MG63 (cell line): ENCODE measurements at places on chromosomes 6 and 20.
A peak's percentile ranks its signal among the peaks of the same experiment; 100 is the strongest.

DNA sequence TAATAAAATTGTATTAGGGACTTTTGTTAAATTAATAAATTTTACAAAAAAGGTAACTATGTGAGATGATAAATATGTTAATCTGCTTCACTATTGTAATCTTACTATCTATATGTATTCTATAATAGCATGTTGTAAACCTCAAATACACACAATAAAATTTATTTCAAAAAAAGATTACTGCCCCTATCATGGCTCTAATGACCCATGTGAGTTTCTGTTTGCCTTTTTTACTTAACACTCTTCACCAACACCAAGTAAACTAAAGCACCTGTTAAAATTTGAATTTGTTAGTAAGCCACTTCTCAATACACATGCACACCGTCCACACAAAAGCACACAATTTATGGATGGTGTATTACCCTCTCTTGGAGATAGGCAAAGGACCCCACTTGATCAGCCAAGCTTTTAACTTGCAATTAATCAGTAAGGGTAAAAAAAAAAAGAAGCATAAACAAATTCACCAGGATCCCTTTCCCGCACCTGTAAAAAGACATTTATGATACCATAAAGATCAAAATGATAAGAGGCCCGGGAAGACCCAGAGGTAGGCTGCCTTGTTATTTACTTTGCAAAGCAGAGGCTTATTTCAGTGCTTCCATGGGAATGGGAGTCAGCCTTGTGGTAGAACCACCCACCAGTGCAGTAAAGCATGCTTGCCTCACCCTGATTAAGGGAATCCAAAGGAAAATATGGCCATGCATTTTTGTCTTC lies 28.6 kb upstream of the PKHD1 start:
- DNase-seq, result no peak

DNA sequence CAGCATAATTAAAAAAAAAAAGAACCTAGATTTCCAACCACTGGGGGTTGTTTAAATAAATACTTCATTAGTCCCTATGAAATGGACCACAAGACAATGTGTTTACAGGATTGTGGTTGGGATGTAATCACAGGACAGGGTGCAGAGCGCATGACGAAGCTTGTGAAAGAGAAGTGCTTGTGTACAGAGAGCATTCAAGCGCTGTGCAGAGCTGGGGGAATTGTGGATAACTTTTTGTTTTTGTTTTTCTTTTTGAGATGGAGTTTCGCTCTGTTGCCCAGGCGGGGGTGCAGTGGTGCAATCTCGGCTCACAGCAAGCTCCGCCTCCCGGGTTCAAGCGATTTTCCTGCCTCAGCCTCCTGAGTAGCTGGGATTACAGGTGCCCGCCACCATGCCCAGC lies 22.3 kb downstream of the LAMA5 start:
- no peak for DNase-seq

DNA sequence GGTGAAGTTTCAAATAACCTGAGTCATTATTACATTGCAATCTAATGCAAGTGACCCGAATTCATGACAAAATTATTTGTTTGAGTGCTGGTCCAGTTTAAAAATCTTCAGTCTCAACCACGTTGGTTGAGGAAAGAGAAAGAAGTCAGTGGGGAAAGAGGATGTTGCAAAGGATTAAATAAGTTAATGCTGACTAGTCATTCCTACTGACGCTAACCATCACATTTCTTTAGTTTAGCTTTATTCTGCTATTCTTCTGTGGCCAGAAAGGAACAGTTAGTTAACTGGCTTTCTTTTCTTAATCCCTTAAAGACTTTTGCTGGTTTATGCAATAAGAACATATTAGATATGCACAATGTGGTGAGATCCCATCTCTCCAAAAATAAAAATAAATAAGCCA lies 143.8 kb upstream of the FAM83B start:
- no peak for DNase-seq

DNA sequence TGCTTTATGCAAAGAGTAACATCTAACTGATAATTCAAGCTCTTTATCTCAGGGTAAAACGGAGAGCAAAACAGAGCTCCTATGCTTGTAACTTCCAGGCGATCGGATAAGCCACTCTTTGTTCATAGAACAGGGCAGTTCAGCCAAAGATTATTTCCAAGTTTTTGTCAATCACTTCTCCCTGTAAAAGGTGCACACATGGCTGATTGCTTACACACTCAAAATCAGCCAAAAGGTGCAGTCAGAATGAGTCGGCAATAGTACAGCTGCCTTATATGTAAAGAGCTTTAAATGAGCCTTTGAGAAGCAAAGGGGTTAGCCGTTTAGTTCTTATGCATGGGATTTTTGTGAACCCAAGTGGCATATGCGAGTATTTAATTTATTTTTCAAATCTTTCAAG lies 449.6 kb upstream of the POU3F2 start:
- DNase-seq, result no peak

DNA sequence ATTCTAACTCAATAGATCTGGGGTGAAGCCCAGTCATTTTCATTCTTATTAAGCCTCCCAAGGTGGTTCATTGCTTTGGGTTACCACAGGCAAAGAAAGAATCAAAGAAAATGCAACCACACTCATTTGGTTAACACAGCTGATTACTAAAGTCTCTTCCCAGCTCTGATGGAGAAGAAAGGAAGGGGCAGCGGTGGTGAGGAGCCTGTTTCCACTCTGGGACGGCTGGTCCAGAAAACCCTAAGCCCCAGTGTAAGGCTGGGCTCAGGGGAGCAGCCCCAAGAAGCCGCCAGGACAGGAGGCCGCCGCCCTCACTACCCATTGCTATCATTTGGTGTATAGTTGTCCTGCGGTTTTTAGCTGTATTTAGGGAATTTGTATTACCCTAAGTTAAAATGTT lies 226.9 kb downstream of the CD83 start:
- DNase-seq, result no peak

DNA sequence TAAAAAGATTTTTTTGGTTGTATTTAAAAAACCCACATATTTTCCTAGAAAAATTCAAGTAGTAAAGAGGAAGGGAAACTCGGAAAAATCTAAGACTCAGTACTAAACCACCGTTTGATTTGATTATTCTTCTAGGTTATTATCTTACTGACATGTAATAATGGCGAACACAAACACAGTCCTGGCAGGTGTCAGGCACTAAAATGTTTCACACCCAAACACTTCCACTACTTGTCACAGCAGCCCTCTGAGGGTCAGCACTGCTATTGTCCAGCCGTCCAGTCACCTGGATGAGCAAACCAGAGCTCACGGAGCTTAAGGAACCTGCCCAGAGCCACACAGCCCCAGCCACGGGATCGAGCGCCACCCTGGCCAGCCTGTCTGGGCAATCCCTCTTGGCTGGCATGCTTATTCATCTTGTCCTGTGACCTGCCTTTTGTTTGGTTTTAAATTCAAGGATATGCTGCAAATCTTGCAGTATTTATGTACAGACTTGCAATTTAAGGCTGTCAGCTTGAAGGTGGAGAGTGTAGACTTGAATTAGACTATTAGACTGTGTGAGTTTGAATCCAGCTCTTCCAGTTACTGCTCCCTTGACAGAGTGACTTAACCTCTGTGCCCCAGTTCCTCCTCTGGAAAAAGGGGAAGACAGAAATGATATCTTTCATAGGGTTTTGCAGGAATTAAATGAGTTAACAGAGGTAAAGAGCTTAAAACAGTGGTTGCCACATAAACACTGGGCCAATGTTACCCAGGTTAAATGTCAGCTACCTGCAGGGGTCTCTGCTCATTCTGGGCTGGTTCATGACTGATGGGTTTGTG lies 82.2 kb downstream of the CDYL start:
- DNase-seq, result no peak

DNA sequence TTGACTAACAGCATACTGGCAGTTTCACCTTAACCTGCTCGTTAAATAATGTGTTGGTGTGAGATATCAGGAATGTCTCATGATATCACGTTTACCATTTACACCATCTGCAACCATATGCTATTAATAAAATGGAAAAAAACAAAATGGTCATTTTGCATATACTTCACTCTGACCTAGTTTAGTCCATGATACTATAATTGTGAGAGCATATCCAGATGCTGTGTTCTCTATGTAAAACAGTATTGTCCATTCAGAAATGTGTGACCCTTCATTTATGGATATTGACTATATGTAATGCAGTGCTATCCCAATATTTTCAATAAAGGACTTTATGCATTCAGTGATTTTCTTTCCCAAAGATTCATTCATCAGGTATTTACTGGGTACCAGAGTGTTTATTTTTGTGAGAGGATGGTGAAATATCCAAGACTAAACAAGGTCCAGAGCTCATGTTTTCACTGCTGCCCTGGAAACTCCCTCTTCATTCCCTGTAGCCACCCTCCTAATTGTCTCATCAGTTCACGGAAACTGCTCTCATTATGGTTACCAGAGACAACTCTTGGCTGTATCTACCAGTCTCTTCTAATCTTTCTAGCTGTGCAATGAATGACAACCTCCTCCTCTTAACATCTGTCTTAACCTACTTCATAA lies 25.7 kb upstream of the HINT3 start:
- no peak for DNase-seq

DNA sequence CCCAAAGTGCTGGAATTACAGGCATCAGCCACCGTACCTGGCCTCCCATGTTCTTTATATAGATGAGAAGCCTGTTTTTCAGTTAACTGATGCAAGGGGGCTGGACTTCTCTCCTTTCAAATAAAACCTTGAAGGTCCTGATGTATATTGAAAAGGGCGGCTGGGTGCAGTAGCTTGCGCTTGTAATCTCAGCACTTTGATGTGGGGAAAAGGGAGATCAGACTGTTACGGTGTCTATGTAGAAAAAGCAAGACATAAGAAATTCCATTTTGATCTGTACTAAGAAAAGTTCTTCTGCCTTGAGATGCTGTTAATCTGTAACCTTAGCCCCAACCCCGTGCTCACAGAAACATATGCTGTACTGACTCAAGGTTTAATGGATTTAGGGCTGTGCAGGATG lies 16.1 kb upstream of the SAMHD1 start:
- DNase-seq, result no peak

GRCh38 chr20:57632286-57632685 lies 12.1 kb upstream of the ZBP1 start:
- no peak for DNase-seq

- no peak for DNase-seq
These were observed 23.0 kb downstream of the RNASET2 start for GRCh38 chr6:166933396-166933795.

DNA sequence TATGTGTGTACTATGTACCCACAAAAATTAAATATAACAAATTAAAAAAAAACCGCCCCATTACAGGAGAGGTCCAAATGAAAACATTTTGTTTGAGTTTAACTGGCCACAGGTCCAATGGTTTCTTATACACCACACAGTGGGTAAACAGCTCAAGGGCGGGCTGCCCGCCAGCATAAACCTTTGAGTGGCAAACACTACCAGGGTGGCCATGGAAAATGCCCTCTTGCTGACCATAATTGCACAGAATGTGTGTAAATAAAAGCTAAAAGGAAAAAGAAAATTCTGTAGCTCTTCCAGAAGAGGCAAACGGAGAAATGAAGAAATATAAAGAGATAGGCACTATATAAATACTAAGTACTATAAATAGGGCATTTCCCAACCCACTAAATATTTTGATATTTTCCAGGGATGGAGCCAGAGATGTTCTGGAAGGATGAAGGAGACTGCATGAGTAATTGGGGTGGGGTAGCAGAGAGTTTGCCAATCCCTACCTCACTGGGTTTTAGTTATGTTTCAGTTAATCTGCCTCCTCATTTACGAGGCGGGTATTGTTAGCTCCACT lies 1.1 kb upstream of the CDC5L start:
- DNase-seq, result peak; percentile 91

- DNase-seq, result no peak
These were observed 95.7 kb downstream of the SHLD1 start for GRCh38 chr20:5845681-5846615.

DNA sequence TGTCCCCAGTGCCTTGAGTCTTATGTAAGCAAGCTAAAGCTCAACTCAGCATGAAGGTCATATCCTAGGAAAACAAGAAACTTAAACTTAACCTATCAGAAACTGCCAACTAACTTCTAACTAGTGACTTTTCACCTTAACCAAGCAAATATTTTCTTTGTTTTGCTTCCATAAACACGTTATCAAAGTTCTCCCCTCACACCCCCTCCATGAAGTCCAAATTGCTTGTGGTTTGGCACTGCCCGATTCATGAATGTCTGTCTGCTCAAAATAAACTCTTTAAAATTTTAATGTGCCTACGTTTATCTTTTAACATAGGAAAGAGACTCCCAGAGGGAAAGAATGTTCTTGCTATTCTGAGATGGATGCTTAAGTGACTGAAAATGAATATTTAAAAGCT lies 34.9 kb downstream of the GSTA2 start:
- no peak for DNase-seq

DNA sequence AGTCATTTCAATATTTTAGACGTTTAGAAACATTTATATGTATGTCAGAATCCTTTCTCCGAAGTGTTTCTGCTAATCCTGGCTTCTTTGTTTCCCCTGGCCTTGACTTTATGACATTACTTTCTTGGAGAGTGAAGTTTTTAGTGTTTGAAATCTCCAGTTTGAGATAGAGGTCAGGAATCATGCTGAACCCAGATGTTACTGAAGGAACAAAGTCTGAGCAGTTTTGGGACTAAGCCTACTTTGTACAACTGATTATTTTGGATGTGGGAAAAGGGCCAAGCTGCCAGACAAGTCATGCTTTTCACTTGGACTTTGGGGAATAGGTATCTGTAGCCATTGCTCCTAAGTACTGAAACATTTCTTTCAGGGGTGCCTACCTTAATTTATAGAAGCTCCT lies 2.3 kb downstream of the RNF144B start:
- no peak for DNase-seq

GRCh38 chr6:101397199-101397598 lies 3.7 kb downstream of the GRIK2 start:
- no peak for DNase-seq

DNA sequence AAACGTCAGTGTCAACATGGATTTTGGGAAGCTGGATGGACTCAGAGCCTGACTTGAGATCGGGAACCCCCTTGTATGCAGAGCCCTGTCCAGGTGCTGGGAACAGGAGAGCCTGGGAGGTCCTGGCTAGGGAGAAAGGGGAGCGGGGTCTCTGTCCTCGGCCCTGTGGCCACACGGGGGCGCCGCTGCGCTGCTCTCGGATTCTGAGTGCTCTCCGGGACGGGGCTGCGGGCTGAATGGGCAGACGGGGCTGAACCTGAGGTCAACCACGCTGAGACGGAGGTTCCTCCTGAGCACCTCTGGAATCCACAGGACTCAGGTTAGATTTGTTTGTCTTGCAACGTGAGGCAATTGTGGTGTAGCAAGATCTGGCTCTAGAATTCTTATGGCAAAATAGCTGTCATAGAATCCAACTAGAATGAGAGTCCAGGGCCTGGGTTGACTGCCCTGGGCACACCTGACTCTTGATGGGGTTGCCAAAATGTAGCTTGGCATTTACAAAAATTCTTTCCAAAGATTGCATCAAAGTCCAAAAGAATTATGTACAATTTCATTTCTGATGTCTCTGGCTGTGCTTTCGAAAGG lies 20.6 kb upstream of the HLA-F start:
- no peak for DNase-seq

GRCh38 chr6:108766886-108767285 lies 81.3 kb upstream of the ARMC2 start:
- no peak for DNase-seq

DNA sequence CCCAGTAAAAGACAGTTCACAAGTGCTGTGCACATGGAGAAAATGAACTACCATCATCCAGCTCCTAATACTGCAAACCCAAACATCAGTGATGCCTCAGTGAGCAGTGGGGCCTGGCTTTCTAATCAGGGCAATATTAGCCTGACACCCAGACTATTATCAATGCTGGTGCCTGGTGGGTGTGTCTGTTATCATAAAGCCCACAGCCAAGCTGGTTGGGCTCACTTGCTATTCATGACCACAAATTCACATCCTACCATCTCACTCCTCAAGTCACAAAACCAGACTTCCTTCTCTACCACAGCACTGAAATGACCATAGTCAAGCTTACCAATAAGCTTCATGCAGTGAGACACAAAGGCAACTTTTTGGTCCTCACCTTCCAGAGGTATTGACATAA lies 180.8 kb upstream of the PLN start:
- DNase-seq, result no peak
